Upper lobe of right lung (tissue), 1 donor: ENCODE measurements at places on chromosomes 7 and 10. TPM values are rescaled to one million over a fixed set of nuclear protein-coding genes. Genes with fewer than 3 reads are reported as not detected.

Gene HTR5A
- total RNA-seq = not detected

Gene CCL24
- 4.8 TPM for total RNA-seq

GRCh38 chr7:80806663-80807062 is 112.2 kb downstream of the SEMA3C start:
- DNase-seq = no peak
- H3K36me3 ChIP-seq = no peaks in the 10 kb centered on the region
- no peak overlapping the region for H3K4me3 ChIP-seq
- H3K4me1 ChIP-seq = no peaks in the 10 kb centered on the region

GRCh38 chr10:62352356-62352970 is 21.7 kb upstream of the ZNF365 start:
- H3K4me1 ChIP-seq = no peaks in the 10 kb centered on the region
- DNase-seq = no peak

DNA sequence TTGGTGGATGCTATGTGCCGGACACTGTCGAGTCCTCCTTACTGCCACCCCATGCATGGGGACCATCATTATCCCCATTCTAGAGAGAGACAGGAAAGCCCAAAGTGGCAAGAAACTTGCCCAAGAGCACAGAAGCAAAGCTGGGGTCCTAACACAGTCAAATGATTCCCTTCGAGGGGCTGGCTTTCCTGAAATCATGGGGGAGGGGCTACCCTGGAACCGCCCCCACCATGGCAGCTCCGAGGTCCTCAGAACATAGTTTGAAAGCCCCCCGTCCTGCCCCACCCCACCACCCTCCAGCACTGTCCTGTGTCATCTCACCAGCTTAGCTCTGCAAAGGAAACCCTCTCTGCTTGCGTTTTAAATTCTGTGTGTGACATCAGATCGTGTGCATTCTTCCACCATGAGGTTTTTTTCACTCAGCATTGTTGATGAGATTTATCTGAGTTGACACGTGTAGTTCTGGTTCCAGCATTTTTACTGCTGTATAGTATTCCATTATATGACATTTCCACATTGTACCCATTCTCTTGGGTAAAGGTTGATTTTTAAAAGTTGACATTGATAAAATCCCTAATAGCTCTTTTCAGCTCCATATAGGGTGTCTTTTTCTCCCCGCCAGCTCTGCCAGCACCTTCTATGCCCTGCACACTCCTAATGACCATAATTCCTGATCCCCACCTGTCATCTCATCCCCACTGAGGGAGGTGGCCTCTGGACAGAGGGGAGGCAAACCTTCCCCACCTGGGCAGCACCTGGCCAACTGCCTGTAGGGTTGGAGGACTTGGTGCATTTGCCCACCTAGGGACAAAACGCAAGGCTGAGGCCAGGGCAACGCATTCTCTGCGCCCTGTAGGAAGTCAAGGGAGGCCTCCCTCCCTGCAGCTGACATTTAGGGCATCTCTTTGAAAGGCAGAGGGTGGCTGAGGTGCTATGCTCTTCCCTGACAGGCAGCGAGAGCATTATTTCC is 100.2 kb upstream of the GPR26 start:
- H3K27me3 ChIP-seq = peaks cover 18% of the 10 kb centered on the region
- no peaks in the 10 kb centered on the region for H3K36me3 ChIP-seq
- no peak overlapping the region for H3K4me3 ChIP-seq
- H3K4me1 ChIP-seq = no peaks in the 10 kb centered on the region
- no peak overlapping the region for H3K27ac ChIP-seq

Gene SSC4D
- total RNA-seq = 1.1 TPM

- peaks cover 64% of the 10 kb centered on the region for H3K4me1 ChIP-seq
- peak; percentile 78 for DNase-seq
- no peaks in the 10 kb centered on the region for H3K36me3 ChIP-seq
- H3K4me3 ChIP-seq = no peak overlapping the region
These were observed 16.9 kb downstream of the SMURF1 start for GRCh38 chr7:99126921-99127553.

Gene BMPER
- total RNA-seq = 10.0 TPM

DNA sequence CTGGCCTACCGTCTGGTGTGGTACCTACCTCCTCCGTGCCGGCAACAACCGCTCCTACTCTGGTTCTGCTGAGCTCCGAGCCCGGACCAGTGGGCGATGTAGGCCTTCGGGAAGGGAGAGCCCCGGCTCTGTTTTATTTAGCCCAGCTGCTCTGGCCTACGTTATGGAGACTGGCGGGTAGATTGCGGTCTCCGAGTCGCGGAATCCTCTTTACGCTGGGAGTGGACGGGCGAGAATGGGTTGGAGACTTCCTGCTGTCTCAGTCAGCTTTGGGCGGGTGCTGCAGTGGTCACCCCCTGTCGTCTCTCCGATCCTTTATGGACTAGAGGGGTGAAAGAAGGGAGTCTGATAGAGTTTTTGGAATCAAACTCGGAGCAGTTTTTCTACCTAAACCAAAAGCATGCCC is 406 bp downstream of the CBLL1 start:
- H3K4me3 ChIP-seq = peak overlapping the region; percentile 82
- H3K4me1 ChIP-seq = peaks cover 33% of the 10 kb centered on the region
- peak overlapping the region; percentile 95 for H3K27ac ChIP-seq
- H3K36me3 ChIP-seq = peaks cover 9% of the 10 kb centered on the region

- H3K4me3 ChIP-seq = no peak overlapping the region
- H3K36me3 ChIP-seq = peaks cover 78% of the 10 kb centered on the region
- H3K4me1 ChIP-seq = no peaks in the 10 kb centered on the region
- DNase-seq = no peak
These were observed 181.1 kb upstream of the IMMP2L start for GRCh38 chr7:111743244-111743847.

DNA sequence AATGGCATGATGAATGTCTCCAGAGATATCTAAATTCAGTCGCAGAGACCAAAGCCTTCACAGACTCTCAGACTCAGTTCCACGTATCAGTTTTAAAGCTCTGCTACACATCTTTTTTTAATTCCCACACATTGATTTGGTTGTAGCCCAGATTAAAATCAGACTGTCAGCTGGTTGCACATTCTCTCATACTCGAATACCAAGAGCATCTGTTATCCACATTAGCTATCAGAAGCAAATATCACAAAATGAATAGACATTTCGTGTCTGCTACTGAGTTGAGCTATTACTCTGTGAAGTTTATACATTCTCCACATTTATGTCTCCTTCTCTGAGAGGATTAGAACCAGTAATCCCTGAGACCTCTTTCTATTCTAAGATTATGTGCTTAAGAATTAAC is 229.2 kb downstream of the GPAM start:
- no peak for DNase-seq
- H3K27me3 ChIP-seq = no peaks in the 10 kb centered on the region
- no peaks in the 10 kb centered on the region for H3K4me1 ChIP-seq
- H3K27ac ChIP-seq = no peak overlapping the region
- no peaks in the 10 kb centered on the region for H3K36me3 ChIP-seq

Gene TMEM176A
- 63.7 TPM for total RNA-seq

- H3K27ac ChIP-seq = no peak overlapping the region
- no peak for DNase-seq
- no peaks in the 10 kb centered on the region for H3K36me3 ChIP-seq
- H3K4me1 ChIP-seq = peaks cover 35% of the 10 kb centered on the region
These were observed 53.1 kb upstream of the PDCD4 start for GRCh38 chr10:110818311-110819256.

- no peak overlapping the region for H3K27ac ChIP-seq
- no peak overlapping the region for H3K4me3 ChIP-seq
- no peaks in the 10 kb centered on the region for H3K36me3 ChIP-seq
- DNase-seq = no peak
These were observed 310.2 kb downstream of the FGFR2 start for GRCh38 chr10:121288011-121288410.

DNA sequence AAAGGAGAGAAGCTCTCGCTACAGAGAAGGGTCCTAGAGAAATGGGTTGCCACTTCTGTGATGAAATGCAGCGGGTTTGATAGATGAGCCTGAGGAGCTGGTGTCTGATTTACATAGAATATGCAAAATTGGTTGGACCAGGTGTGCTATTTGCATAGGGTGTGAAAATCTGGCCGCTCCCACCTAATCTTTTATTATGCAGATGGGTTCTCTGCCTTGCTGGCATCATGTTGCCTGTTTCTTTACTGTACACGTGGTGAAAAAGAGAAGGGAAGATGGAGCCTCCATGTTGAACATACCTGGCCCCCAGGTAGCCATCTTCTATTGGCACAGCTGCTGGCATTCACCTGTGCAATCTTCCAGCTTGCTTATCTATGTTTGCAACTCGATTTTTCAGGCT is 212.2 kb downstream of the ANKRD7 start:
- H3K4me1 ChIP-seq = no peaks in the 10 kb centered on the region
- H3K27me3 ChIP-seq = no peaks in the 10 kb centered on the region
- no peak overlapping the region for H3K27ac ChIP-seq
- H3K4me3 ChIP-seq = no peak overlapping the region
- H3K36me3 ChIP-seq = no peaks in the 10 kb centered on the region

- no peaks in the 10 kb centered on the region for H3K27me3 ChIP-seq
- peak overlapping the region; percentile 90 for H3K27ac ChIP-seq
- no peaks in the 10 kb centered on the region for H3K36me3 ChIP-seq
- H3K4me3 ChIP-seq = no peak overlapping the region
- H3K4me1 ChIP-seq = peaks cover 91% of the 10 kb centered on the region
These were observed 5.8 kb downstream of the VSIR start for GRCh38 chr10:71767420-71768035.
